NCI-H2029 treated with DMSO at 0.1 percent for 48 hours (cell line): ENCODE measurements at places on chromosomes 3 and 15.

GRCh38 chr3:156321945-156322344 lies 201.6 kb downstream of the KCNAB1 start:
- no peak for DNase-seq

DNA sequence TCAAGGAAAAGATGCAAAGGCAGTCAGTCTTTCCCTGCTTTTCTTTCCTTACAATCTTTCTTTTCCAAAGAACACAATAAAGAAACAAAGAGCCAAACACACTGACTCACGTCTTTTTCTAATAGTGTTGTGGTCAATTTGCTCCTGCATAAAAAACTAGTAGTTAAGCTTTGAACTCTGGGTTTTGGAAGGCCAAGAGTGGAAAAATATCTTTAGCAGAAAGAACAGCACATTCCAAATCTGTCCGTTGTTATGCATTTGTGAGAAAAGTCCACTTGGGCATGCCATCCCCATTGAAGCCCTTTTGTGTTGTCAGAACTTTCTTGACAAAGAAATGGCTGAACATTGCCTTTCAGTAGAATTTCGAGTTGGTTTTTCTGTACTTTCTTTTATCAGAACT lies 18.2 kb downstream of the COL8A1 start:
- no peak for DNase-seq

DNA sequence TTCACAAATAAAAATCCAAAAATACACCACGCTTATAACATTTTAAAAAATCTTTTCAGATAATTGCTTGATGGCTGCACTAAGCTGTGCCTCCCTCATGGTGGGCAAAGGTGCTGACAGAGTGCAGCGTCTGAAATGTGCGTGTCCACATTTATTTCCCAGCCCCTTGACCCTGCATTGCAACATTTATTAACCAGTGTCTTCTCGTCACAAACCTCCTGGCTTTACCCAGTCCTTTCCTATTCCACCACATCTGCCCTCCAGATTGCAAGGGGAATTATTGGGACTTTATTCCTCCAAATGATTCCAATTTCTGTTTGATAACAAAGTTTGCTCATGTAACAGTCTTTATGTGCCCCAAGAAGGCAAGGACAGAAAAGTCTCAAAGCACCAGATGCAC lies 5.5 kb downstream of the RASGRP1 start:
- no peak for DNase-seq

DNA sequence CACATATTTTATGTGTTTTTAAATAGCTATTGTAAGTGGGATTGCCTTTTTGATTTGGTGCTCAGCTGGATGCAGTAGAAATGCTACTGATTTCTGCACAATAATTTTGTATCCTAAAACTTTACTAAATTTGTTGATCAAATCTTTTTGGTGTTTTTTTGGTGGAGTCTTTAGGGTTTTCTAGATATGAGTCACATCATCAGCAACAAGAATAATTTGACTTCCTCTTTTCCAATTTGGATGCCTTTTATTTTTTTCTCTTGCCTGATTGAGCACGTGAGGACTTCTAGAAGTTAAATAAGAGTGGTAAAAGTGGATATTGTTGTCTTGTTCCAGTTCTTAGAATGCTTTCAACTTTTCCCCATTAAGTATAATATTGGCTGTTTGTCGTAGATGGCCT lies 51.3 kb downstream of the TLNRD1 start:
- no peak for DNase-seq

GRCh38 chr3:45546716-45547701 lies 47.5 kb upstream of the LIMD1 start:
- DNase-seq, result no peak

- DNase-seq, result no peak
Measured at GRCh38 chr15:49383266-49383665, 39.8 kb upstream of the FGF7 start.

GRCh38 chr3:12655701-12656100 lies 8.2 kb downstream of the RAF1 start:
- DNase-seq, result no peak

- no peak for DNase-seq
Measured at GRCh38 chr3:171528102-171528501, 67.9 kb upstream of the TNIK start.

- DNase-seq, result no peak
Measured at GRCh38 chr3:46527239-46527638, 29.5 kb downstream of the RTP3 start.

- DNase-seq, result no peak
Measured at GRCh38 chr3:37338500-37338899, 164.1 kb upstream of the LRRFIP2 start.

GRCh38 chr15:48541341-48542278 lies 103.9 kb downstream of the FBN1 start:
- no peak for DNase-seq

- no peak for DNase-seq
Measured at GRCh38 chr3:54988838-54989630, 61.2 kb upstream of the LRTM1 start.

GRCh38 chr3:46386205-46386604 lies 15.5 kb downstream of the CCR5 start:
- DNase-seq, result no peak
